ENCODE measurements at places on chromosomes 2 and 18.

- DNase-seq = no peak
Observed at GRCh38 chr2:29940706-29941105, 19.3 kb upstream of the ALK start.

- no peak for DNase-seq
Observed at GRCh38 chr2:146913476-146913875, 931.4 kb upstream of the ACVR2A start.

DNA sequence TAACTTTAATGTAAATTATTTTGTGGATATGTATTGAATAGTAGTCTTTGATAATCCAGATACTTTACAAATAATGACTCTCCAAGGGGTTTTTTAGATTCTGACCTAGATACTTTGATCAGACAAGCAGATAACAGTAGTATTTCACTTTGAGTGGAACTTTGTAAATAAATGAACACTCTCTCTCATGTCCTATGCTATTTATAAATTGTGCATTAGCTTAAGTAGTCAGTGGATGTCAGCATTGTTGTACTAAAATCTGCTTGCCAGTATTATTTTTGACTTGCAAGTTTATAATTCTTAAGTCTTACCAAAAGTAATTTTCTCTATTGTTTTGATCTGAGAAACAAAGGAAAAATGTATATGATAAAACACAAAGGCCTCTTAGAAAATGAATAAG is 1113.1 kb upstream of the NRXN1 start:
- DNase-seq = no peak

GRCh38 chr2:26584191-26584590 is 57.0 kb downstream of the CIB4 start:
- no peak for DNase-seq

DNA sequence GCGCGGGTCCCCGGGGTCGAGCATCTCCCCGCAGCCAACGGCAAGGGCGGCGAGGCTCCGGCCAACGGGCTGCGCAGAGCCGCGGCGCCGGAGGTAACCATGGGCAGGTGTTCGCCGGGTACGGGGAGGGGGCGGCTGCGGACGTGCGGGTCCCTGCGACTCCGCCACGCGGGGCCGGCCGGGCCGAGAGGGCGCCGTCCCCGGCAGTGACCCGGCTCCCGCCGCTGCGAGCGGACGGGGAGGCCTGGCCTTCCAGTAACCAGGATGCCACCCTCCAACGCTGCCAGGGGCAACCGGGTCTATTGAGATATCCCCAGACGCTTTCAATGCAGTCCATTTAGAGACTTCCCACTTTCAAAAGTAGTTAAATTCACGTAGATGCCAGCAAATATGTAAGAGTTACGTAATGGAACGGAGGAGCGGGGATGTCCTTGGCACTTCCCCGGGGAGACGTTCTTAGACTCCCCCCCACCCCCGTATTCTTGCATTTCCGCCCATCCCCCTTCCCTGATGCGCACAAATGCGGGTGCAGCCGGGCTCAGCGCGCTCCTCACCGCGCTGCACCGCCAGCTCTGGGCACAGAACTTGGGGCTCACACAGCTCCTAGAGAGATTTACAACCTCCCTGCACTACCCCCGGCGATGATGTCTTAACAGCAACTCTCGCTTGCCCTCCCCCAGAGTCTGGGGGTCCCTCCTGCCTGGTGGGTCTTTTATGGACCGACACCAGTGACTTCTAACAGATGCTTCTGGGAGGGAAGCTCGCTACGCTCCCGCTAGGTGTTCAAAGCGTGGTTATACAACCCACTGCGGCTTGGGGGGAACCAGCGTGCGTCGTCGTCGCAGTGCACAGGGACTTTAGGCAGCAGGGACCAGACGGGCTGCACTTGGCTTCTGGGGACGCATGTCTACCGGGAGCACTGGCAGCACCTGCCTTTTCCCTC is 657 bp downstream of the SGPP2 start:
- no peak for DNase-seq

GRCh38 chr2:127115471-127116199 is 8.7 kb upstream of the BIN1 start:
- DNase-seq = no peak

DNA sequence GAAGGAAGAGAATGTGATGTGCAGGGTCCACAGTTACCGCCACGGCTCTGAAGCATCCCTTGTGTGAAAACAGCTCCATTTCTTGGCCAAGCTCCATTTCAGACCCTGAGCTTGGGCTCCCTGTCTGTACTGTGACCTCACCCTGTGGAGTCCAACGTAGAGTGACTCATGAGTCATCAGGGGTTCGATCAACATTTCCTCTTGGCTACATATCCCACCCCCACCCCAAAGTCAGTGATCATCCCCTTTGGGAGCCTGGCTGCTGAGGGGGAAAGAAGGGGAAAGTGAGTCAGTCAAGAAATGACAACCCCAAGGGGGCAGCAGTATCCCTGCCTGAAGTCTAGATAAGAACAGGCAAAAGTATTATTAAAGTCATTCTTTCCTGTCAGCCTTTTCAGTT is 62.2 kb downstream of the PAPOLG start:
- DNase-seq = peak; percentile 59

- DNase-seq = no peak
Observed at GRCh38 chr2:191304939-191305875, 60.0 kb downstream of the MYO1B start.

- no peak for DNase-seq
Observed at GRCh38 chr2:207202645-207203044, 36.9 kb upstream of the KLF7 start.

DNA sequence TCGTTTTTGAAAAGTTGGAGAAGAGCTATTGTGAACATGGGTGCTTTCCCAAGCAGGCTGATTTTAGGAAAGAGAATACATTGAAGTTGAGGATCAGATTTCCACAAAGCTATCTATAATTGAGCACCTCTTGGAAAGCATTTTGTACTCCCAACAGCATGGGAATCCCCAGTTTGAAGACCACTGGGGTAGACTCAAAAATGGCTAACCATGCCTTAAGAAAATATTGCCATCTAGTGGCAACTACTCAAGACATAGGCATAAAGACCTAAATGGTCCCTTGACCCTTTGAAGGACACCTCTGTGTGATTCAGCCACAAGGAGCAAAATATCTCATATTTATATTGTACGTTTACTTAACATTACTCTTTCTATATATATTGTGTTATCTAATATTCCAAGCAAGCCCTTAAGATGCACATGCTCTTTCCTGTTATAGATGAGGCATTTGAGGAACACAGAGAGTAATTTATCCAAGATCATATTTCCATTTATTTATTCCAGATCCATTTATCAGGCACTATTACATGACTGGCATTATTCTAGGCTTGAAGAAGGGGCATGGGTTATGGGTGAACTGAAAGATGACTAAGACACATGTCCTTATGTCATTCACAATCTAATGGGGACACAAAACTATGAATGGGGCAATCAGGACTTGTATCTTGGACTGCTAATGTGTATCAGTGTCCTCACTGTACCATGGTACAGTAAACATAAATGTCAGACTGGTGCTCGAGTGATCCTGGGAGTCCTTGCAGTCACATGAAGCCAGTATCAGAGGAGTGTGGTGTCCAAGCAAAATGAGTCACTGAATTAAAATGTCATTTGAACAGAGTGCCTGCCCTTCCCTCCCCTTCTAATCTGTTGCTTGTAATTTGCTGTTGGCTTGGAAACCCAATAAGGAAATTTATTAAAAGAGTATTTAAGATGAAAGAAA is 121.0 kb upstream of the XPO1 start:
- DNase-seq = no peak

- DNase-seq = no peak
Observed at GRCh38 chr2:178895872-178896271, 88.6 kb upstream of the TTN start.

GRCh38 chr18:9629709-9630108 is 15.3 kb upstream of the PPP4R1 start:
- DNase-seq = no peak

- DNase-seq = no peak
Observed at GRCh38 chr2:28424799-28425463, 32.3 kb downstream of the FOSL2 start.

- no peak for DNase-seq
Observed at GRCh38 chr2:176328149-176328548, 58.9 kb downstream of the MTX2 start.

DNA sequence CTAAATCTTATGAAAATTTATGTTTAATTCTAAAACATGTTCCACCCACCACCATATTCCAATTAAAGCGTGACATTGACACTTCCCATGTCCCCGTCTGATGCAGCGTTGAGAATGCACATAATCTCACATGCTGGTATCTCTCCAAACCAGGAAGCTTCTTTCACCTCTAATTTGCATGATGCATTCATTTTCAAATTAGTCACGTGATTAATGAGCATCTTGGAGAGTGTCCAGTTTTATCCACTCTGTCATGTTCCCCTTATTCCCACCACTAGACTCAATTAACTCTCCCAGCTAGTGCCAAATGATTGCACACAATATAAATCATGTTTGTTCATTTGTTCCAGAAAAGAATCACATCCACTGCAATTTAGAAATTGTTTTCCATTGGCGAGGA is 105.8 kb downstream of the RIT2 start:
- no peak for DNase-seq

- no peak for DNase-seq
Observed at GRCh38 chr18:24130494-24130893, 8.4 kb upstream of the CABYR start.

GRCh38 chr2:198008230-198008629 is 203.8 kb downstream of the PLCL1 start:
- no peak for DNase-seq

GRCh38 chr2:189580241-189580651 is 340 bp downstream of the SLC40A1 start:
- no peak for DNase-seq

DNA sequence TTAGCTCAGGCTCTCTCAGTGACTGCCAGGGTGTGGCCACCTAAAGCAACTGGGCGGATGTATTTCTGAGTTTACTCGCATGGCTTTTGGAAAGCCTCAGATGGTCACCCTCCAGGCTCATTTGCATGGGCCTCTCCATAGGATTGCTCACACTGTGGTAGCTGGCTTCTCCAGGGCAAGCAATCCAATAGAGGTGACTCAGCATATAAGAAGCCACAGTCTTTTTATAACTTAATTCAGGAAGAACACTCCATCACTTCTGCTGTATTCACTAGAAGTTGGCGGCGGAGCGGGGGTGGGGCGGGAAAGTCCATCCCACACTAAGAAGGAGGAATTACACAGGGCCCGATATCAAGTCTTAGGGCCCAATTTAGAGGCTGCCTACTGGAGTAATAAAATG is 3.6 kb upstream of the DOK6 start:
- DNase-seq = no peak

DNA sequence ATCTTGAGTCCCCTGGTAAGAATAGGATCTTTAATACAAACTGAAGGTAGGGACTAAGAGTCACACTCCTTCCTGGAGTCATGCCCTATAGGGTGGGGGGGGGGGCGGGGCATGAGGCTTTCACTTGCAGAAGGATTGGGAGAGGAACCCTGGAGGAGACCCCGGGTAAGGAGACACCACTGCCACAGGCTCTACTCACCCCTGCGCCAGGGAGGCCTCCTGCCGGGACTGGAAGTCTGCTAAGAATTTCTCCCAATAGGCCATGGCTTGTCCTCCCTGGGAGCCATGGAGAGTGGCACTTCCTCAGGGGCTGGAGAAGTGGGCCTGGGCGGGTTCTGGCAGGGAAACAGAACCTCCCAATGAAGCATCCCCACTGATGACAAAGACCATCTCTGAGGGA is 645.3 kb upstream of the RAB6C start:
- no peak for DNase-seq

DNA sequence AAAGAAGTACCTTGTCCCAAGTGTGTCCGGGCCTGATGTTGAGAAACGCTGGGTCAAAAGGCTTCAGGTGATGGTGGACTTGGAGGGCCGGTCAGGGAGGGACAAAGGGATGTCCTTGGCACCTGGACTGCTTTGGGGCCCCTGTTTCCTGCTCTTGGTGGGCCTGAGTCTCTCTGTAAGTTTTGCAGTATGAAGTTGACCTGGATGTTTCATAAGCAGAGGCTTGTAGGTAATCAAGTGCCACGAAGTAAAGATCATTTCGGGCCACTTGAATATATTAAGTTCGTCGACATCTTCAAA is 29.4 kb downstream of the ASAP2 start:
- DNase-seq = no peak

- no peak for DNase-seq
Observed at GRCh38 chr18:49172246-49172645, 221.5 kb upstream of the SMAD7 start.

DNA sequence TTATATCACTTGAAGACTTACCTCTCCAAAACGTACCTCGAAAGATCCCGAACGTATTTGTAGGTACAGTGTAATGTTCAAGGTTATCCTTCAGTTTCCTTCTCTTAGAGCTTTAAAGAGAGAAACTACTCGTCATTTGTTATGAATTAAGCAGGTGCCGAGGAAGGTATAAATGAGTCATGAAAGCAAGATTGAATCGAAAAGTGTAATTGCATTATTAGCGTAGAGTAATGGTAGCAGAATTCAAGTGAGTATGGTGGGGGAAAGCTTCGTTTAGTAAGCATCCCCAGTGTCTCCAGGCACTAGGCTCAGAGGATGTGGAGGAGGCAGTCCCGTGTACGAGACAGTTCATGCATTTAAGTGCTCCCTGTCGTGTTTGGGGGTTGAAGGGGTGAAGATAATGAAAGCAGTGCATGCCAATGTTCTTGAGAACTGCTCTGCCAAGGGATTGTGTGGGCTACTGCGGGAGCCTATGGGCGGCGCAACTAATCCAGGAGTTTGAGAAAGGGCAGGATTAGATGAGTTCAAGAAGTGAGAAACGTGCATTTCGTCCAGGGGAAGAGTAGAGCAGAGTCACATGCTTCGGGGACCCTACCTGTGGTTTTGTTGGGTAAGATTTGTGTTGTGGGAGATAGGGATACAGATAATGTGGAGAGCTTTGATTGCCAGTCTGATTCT is 858 bp downstream of the POLR1B start:
- peak; percentile 11 for DNase-seq

DNA sequence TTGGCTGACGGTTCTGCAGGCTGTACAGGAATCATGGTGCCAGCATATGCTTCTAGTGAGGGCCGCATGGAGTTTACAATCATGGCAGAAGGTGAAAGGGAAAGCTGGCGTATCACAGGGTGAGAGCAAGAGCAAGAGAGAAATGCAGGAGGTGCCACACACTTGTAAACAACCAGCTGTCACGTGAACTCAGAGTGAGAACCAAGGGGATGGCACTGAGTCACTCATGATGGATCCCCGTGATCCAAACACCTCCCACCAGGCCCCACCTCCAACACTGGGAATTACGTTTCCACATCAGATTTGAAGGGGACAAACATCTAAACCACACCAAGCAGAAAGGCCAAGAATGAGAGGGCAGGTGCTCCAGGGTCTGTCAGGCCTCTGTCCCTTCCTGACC is 185.0 kb upstream of the PID1 start:
- no peak for DNase-seq

- peak; percentile 71 for DNase-seq
Observed at GRCh38 chr2:172103471-172104272, 972 bp upstream of the DLX2 start.
